ENCODE measurements at places on chromosomes 2 and 18.

DNA sequence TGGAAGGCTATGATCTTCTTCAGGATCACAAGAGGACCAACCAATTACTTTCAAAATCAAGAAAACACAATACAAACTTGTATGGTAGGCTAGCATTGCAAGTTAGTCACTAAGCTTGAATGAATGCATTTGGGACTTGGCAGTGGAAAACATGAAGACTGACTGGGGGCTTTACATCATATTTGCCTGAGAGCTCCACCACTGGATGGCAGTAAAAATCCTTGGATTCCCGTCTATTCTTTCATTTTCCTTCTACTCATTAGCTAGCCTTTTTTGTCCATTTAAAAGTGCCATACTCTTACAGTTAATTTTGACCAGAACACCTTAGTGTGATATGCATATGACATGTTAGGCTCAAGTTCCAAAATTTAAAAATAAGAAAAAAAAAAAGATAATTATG lies 63.5 kb upstream of the RASGRP3 start:
- no peak for DNase-seq

- DNase-seq: no peak
These were observed 187.7 kb downstream of the ZFP36L2 start for GRCh38 chr2:43038696-43039094.

GRCh38 chr2:195252018-195252417 lies 405.0 kb upstream of the SLC39A10 start:
- no peak for DNase-seq

GRCh38 chr18:27007880-27008279 lies 142.4 kb upstream of the AQP4 start:
- DNase-seq: no peak

DNA sequence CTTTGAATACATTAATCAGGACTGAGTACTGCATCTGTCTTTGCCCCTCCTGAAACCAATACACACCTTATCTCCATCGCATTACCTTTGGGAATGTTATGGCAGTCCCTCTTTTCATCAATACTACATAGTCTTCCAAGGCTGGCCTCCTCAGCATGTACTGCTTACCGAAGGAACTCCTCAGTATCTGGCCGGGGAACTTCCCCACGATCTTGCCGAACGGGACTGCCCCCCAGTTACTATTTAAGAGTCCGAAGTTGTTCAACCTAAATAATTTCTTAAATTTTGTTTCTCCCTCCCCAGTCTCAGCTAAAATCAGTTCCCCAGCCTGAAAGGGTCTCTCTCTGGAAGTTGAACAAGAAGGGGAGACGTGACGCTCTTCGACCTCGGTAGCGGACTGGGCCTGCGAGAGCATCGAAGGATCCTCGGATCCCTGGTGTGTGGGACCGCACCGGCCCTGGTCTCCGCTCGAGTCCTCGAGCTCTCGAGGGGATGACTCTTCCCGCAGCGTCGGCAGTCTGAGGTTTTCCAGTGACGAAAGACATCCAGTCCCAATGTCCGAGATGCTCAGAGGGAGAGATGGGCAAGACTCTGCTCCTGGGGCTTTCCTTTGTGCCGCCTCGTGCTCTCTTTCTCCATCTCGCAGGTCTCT lies 489 bp downstream of the TRMT61B start:
- no peak for DNase-seq

GRCh38 chr2:207469451-207469850 lies 60.3 kb upstream of the CREB1 start:
- no peak for DNase-seq
